Stimulated activated CD8-positive, alpha-beta memory T cell treated with anti-CD3 and anti-CD28 coated beads, Interleukin-2, amount 100 ng/mL, for 1 hour (primary cell): ENCODE measurements at places on chromosomes 4 and X.

DNA sequence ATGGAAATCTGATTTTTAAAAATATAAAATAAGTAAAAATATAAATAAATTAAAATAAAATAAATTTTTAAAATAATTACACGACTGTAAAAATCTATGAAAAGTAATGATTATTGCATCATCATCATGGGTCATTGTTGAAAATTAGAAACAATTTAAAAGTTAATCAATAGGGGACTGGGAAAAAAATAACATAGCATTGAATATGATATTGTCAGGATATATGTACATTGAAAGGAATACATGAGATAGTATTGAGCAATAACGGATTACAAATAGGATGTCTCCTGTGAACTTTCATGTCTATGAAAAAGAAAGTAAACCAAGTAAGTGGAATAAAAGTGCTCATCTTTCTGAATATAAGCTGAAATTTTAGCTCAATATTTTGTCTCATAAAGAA lies 566.8 kb upstream of the HTR2C start:
- no peak for DNase-seq

- DNase-seq: no peak
These were observed at the start of gene MXRA5 for GRCh38 chrX:3346501-3347259. TSS of gene MXRA5 (minus strand) at chrX:3346652. CDS start at chrX:3343833, 2,819 bp downstream.

GRCh38 chr4:85940151-85940550 lies 419.7 kb downstream of the MAPK10 start:
- no peak for DNase-seq

DNA sequence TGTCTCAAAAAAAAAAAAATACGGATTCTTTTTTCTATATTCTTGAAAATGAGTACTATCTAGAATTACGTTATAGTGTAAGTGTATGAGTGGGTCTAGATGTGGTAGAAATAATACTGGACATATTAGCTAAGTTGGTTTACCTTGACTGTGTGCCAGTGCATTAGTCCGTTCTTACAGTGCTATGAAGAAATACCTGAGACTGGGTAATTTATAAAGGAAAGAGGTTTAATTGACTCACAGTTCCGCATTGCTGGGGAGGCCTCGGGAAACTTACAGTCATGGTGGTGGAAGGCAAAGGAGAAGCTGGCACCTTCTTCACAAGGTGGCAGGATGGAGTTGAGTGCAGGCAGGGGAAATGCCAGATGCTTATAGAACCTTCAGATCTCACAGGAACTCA lies 92.4 kb downstream of the ARHGAP10 start:
- no peak for DNase-seq

GRCh38 chr4:16006771-16007446 lies 43.9 kb upstream of the FGFBP2 start:
- DNase-seq: no peak
